Left kidney (tissue), 8 donors: ENCODE measurements at places on chromosomes 7 and 10.

DNA sequence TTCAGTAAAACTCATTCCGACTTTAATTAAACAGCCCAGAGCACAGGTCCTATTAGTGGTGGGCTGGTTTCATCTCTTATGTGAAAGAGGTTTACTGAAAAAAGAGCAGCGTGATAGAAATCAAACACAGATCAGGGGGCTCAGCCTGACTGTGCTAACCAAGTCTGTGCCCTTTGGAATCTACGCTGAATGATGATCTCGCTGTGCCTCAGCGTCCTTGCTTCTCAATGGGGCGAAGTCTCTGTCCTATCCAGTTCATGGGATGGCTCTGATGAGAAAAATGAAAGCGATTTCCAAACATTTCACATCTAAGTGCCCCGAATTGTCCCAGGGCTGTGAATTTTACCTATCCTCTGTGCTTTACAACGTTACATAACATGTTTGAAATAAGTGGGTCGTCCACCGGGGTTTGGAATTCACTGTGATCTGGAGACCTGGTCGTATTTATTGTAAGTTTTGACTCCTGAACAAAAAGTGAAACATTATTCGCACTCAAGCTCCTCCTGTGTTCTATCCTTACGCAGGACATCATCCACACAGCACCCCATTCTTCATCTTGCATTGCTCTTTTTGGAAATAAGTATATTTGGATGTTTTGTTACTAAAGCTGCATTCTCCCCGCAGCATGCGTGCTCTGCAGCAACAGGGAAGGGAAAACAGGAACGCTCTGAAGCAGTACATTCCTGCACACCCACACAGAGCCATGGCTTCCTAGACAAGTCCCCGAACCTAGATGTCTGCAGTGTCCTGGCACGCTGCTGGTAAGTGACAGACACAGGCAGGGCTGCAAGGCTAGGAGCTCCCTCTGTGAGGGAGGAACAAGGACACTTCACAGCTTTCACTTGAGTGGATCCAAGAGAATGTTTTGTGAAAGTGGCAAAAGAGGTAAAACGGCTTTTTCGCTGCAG lies 83.5 kb downstream of the SLC37A3 start:
- DNase-seq = no peak

GRCh38 chr7:112462236-112462635 lies 12.0 kb downstream of the IFRD1 start:
- DNase-seq = no peak

DNA sequence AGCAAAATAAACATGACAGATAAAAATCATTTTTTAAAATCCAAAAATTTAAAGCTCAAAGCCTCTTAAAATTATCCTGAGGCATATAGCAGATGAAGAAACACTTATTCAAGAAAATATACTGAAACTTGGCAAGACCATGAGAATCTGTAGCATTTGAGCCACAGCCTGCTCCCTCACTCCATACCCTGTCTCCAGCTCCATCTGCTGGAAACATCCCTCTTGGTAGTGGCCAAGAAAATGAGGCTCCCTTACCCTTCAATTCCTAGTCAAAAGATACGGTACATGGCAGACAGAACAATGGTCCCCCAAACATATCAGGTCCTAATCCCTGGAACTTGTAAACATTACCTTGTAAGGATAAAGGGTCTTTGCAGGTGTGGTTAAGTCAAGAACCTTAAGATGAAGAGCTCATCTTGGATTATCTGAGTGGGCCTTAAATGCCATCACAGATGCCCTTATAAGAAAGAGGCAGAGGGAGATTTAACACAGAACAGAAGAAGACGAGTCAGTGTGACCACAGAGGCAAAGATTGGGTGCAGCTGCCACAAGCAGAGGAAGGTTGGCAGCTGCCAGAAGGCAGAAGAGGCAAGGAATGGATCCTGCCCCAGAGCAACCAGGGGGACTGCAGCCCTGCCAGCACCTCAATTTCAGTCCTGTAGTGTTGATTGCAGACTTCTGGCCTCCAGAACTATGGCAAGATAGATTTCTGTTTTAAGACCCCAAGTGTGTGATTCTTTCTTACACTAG lies 149.4 kb downstream of the ZNF248 start:
- DNase-seq = no peak

DNA sequence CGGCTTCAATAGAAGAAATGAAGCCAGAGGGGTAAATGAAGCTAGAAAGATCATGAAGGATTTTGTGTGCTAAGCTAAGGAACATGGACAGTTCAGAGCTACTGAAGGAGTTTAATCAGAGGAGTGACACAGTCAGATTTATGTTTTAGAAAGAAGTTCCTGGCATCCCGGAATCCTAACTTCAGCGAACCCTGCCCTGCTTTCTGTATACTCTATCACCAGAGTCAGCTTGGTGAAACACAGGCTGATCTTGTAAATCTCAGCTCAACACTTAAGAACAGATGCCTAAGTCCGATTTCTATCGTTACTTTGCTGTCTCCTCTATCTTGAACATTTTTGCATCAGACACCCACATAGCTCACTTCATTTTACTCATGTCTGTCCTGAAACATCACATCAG lies 9.1 kb downstream of the AHR start:
- no peak for DNase-seq

- no peak for DNase-seq
These were observed 8.5 kb upstream of the CHCHD1 start for GRCh38 chr10:73773152-73773879.

DNA sequence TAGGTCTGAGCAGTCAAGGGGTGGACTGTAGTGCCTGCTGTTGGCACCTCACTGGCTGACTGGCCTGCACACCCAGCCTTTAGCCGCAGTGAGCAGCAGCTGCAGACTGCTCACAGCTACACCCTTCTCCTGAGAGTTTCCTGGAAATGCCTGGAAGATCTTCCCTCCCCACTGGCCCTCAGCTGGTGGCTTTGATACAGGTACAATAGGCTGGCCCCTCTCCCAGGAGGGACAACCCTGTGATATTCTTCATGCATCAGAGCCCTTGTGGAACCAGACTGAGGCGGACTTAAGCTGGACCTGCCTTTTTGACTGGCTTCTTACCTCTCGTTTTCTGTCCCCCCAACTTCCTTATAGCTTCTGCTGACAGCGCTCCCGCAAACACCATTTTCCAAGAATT lies 6.4 kb downstream of the GCK start:
- DNase-seq = no peak

GRCh38 chr7:28509251-28510025 lies 97.1 kb downstream of the CREB5 start:
- DNase-seq = no peak

DNA sequence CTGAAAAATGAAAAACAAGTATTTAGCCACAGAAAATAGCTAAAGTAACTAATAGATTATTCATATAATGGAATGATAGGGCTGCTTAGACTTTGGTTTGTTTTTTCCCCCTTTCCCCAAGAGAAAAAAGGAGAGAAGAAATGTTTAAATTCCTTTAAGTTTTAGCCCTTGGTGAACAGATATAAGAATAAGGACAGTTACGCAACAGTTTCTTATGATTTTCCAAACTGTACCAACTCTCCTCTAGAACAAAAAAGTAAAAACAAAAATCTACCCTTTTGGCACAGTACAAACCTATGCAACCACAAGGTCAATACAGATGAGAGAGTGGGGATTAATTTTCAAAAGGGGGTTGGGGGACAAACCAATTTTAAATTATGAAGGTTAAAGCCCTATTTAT lies 227.7 kb downstream of the CHCHD3 start:
- no peak for DNase-seq

DNA sequence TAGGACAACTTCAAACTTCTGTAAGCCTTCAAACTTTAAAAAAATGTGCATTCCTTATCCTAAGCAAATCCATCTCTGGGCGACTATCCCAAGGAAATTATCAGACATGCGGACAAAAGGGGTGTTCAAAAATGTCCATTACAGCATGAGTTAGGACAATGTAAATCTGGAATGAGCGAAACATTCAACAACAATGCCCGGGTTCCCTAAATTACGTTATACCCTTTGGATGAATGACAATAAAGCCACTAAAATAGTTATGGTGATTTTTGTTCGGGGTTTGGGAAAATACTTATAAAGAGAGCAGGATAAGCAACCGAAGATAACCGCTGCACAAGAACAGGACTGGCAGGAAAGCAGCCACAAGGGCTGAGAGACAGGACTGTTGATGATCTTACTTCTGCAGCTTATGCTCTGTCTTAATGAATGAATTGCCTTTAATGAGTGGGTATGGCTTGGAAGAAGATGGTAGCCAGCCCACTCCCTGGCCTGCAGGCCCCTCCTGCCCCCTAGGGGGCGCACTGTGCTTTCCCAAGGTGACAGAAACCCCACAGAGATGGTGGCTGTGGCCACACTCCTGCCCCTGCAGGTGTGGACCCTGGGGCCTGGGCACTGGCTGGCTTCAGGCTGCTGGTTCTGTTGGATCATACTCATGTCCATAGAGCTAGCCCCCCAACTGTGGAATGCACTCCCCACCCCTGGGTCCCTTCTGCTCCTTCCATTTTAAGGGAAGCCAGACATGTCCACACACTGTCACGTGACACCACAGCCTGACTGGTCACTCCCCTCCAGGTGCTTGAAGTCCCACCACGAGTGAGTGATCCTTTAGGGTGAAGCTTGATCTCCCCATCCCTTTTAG lies 45.0 kb downstream of the ZCCHC24 start:
- no peak for DNase-seq

DNA sequence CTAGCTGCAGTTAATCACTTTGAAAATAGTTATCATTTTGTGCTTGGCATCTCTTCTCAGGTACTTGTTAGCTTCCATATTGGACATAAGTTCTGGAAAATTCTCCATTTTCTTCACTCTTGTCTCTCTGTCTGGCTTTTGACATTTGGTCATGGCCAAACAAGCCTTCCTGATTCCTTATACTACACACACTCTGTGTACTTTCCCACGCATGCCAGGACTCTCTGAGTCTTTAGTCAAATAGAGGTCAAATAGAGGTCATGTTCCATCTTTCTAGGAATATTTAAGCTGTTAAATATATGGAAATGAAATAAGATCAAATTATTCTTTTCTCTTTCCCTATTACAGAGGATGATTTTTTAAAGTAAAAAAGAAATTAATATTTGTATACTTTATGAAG lies 235.5 kb upstream of the PLXDC2 start:
- no peak for DNase-seq

DNA sequence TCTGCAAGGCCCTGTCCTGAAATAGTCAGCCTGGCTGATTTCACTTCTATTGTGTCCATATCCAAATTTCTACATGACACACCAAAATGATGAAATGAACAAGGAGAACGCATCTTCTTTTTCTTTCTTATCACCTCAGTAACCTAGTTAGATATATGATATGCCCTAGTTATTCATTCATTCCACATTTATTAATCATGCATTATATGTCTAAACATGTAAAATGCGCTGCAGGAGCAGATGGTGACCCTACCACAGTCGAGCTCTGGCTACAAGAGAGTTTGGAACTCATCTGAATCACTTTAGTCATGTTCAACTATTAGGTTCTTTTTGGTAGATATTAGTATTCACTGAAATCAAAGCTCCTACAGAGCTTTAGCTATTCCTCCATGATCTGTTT lies 31.8 kb upstream of the VPS41 start:
- no peak for DNase-seq
